ELF-1 (cell line): ENCODE measurements at places on chromosomes 2 and 18.

- no peak for DNase-seq
These were observed 46.3 kb downstream of the GORASP2 start for GRCh38 chr2:170975127-170975942.

- DNase-seq = no peak
These were observed 342.9 kb downstream of the LRATD1 start for GRCh38 chr2:14975381-14975780.

GRCh38 chr2:37816686-37817085, 108.4 kb upstream of the RMDN2 start:
- DNase-seq = no peak

- peak; percentile 12 for DNase-seq
These were observed 29.6 kb upstream of the ENOSF1 start for GRCh38 chr18:741931-742512.

GRCh38 chr2:38191516-38191915, 115.6 kb upstream of the CYP1B1 start:
- DNase-seq = no peak

DNA sequence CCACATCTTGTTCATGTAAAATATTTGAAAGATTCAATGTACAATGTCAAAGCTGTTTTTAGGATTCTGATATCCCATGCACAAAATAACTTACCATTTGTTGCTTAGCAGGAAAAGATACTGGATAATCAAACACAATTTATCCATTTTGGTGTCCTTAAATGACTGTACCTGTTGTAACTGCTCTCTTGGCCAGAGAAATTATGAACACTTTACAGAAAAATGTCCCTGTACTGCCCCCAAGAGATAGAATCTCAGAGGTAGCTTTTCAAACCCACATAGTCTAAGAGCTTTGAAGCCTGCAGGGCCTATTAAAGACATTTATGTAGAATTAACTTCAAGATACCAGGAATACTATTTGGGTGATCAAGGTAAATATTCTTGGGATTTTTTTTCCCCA, 12.2 kb upstream of the ME2 start:
- DNase-seq = no peak

- no peak for DNase-seq
These were observed 1748.4 kb upstream of the CELF4 start for GRCh38 chr18:39313992-39314391.

GRCh38 chr18:79804130-79804787, 6.5 kb downstream of the KCNG2 start:
- no peak for DNase-seq

DNA sequence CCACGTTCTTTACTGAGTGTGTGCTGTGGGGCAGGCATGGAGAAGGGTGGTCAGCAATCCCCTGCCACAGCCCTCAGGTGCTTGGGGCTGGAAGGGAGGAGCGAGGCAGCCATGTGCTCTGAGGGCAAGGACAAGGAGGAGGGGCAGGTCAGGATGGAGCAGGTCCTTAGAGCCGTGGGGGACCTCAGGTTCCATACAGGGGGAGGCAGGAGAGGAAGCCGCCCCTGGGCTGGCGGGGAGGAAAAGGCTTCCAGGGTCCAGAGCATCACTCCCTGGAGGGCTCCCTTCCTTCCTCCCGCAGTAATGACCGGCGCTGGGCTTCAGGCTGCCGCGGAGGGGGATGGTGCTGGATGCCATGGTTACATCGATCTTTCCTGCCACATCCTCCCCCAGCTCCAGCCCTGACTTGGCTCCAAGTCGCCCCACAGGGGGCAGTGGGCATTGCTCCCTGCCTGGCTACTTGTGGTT, 6.6 kb downstream of the GAREM2 start:
- DNase-seq = peak; percentile 52

GRCh38 chr2:233866479-233866878, 1.7 kb downstream of the MSL3B start:
- no peak for DNase-seq
